Stimulated activated CD8-positive, alpha-beta memory T cell treated with anti-CD3 and anti-CD28 coated beads, Interleukin-2, amount 100 ng/mL, for 1 hour (primary cell): ENCODE measurements at places on chromosomes 2 and 18.

DNA sequence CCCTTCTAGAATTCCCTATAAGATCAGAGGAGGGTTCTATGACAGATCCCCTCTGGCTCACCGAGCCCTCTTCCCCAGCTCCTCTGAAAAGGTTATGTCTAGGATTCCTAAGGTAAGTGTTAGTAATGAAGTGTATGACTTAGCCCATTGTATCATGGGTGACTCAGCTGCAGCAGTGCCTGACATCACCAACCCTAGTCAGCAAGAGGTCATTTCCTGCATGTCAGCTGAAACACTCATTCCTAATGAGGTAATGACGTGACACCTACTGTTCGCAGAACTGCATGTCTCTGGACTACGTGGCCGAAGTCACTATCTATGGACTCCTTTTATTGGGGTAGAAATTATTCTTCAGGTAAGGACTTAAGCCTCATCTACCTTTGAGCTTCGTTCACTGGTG, 196.1 kb upstream of the MYT1L start:
- DNase-seq: no peak

DNA sequence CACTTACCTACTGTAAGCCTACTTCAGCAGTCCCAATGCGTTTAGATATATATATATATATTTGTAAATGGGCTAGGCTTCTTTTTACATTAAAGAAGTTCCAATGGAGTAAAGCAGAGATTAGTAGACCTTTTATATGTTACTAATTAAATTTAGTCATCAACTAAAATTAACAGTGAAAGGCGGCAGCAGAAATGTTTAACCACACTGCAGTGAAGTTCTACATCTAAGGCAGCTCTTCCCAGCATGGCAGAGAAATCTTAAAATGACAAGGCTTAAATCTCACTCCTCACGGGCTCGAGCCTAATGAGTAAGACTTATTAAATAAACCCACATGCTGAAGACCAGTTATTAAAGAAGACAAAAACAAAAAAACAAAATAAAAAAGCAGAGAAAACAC, 19.1 kb upstream of the KANSL1L start:
- DNase-seq: no peak

DNA sequence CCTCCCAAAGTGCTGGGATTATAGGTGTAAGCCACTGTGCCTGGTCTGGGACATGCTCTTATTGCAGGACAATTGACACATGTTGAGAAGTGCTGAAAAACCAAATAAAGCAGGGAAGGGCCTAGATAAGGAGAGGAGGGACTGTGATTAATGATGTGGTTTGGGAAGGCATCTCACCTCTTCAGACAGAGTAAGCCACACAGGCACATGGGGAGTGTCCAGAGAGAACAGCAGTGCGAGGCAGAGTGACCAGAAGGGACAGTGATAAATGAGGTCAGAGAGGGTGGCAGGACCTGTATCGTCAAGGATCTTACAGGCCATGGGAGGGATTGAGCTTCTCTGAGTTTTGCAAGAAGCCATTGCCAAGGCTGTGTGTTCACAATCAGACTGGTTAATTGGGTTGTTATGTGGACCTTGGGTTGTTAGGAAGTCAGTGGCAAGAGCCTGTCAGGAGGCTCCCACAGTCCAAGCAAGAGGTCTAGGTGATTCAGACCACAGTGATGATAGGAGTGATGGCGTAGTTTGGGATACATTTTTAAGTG, 58.5 kb downstream of the EIF5B start:
- DNase-seq: no peak

DNA sequence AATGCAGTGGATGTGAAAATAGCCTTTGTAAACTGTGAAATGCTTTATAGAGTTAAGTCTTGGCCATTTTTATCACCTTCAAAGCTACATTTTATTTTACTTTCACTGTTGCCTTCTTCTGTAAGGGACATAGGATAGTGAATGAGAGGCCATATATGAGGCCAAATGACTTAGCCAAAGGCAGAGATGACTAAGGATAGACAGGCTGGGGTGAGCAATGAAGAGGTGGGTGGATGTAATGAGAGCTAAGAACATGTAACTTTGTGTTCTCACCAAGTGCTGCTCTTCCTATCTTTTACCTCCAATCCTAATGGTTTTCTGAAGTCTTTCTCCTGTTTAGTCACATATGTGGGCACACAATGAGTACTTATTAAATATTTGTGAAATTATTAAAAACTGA, 101.9 kb downstream of the MBD5 start:
- DNase-seq: no peak

DNA sequence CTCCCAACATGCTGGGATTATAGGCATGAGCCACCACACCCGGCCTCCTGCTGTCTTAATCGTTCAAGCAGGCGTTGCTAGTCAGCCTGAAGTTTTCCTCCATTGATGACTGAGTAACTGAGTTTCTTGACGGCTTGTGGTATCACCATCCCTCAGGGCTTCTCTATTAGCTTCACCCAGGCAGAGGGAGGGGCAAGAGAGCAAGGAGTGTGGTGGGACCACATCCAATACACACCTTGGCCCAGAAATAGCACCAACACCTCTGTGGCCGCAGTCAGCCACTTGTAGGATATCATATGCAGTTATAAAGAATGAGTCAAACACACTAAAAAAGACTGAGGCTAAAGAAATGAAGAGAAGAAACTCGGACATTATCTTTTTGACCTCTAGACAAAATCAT, 1009.4 kb upstream of the CELF4 start:
- no peak for DNase-seq

DNA sequence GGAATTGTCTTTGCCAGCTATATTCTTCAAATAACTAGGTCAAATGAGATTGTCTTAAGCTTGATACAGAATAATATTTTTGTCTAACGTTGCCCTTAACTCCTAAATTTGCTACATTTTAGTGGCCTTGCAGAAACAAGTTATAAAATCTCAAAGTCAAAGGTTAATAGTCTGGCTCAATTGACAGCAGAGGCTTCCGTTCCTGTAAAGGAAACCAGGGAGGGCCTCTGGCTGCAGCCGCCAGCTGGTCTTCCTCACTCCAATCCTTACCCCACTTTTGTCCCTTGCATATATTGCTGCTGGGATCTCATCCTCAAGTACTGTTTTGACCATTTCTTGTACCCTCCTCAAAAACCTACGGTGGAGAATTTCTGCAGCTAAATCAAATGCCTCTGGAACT, 17.1 kb downstream of the CYB5A start:
- DNase-seq: no peak

DNA sequence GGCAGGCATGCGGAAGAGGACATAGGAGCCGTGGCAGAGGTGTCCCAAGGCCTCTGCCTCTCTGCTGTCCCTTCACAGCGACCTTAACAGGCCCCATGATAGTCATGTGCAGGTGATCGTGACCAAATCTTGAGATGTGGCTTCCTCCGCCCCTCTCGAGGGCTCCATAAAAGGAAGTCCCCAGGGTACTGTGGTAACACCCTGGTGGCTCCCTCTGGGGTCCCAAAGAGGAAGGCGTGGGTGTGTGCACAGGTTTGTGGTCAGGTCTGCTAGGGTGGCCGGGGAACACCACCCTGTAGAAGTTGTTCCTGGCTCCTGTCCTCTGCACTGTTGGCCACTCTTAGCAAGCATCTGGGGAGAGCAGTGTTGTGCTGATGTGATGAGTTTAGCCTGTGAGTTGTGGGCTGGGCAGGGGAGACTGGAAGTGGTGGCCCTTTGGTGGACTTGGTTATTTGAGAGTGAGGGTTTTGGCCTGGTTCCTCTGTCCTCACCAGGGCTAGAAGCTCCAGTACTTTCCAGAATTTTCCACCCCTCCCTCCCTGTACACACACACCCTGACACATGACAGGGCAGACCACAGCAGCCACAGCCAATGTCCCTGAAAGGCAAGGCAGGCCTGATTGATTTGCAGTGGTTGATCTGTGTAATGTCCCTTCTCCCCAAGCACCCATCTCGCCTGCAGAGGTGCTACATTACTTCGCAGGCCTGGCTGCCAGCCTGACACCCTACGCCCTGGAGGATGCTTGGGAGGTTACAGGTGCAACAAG, 68.9 kb upstream of the BOD1L2 start:
- DNase-seq: peak; percentile 4

GRCh38 chr2:101011152-101011551, 9.1 kb downstream of the RPL31 start:
- DNase-seq: no peak

- DNase-seq: no peak
These were observed 610.2 kb downstream of the ZEB2 start for GRCh38 chr2:143909577-143910353.

GRCh38 chr2:9288681-9289338, 82.2 kb downstream of the ASAP2 start:
- no peak for DNase-seq

DNA sequence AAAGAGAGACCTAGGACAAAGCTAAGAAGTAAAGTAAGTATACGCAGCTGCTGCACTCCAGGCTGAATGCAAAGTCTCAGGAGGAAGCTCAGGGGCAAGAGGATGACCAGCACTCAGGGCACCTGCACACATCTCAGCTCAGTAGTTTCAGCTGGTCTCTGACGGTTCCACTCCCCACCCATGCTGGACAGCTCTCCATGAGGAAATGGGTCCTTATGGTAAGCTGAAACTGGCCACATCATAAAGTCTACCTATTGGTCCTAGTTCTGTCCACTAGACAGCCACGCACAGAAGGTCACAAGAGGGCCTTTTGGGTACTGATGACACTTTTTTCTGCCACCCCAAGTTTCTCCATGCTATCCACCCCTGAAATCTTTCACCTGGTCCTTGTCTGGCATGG, 215.3 kb downstream of the TTC32 start:
- DNase-seq: no peak

GRCh38 chr18:13587477-13587876, 138.9 kb downstream of the FAM210A start:
- DNase-seq: no peak

DNA sequence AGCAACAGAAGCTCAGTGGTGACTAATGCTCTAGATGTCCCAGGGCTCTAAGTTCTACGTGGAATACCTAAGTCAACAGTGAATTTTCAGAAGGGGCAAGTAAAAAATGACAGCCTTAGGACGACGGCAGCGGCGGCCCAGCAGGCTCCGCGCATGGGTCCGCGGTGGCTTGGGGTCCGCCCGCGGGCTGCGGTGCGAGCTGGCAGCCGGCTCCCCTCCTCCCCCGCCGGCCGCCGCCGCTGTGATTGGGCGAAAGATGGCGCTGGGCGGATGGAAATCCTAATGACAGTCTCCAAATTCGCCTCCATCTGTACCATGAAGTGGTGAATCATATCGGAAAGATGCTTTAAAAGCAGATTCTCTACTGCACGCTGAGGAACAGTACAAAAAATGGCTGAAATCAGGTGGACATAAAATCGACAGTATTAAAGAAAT, 74.7 kb downstream of the HNRNPLL start:
- DNase-seq: no peak

- no peak for DNase-seq
These were observed 29.9 kb downstream of the MRPL19 start for GRCh38 chr2:75676464-75676863.

- DNase-seq: no peak
These were observed 66.3 kb upstream of the GLI2 start for GRCh38 chr2:120669121-120669952.

- no peak for DNase-seq
These were observed 373.3 kb downstream of the IRS1 start for GRCh38 chr2:226426292-226426736.

DNA sequence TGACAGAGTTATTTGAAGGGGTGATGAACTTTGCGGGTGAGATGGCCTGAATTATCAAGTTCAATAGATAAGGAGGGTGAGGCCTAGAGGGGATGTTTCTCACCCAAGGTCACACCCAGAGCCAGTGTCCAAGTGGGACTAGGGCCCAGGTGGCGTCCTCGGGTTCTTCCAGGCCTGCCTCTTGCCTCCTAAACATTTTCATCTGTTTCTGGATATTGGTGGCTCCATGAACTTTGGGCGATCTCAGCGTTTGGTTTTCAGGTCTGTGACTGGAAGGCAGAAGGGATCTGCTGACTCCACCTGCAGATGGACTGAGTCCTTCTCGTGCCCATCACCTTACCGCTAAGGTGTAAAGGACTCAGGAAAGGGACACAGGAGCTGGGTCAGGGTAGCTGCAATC, 137.3 kb downstream of the DDX1 start:
- no peak for DNase-seq

DNA sequence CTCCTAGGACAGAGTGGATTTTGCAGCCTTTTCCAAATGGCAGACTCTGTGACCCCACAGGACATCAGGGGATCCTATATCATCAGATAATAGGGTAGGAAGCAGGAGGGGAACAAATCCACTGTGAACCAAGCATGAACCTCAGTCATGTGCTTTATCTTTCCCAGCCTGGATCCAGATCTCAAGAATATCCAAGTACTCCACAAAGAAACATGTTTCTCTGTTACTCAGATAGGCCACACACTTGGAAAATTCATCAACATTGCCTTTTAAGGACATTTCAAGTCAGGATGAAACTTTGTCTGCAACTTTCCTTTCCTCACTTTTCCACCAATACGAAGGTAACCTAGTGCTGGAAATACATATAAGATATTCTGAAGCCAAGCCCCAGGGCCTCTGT, 85.8 kb downstream of the RDH14 start:
- no peak for DNase-seq

- no peak for DNase-seq
These were observed 49.6 kb upstream of the POU3F3 start for GRCh38 chr2:104804148-104804890.

DNA sequence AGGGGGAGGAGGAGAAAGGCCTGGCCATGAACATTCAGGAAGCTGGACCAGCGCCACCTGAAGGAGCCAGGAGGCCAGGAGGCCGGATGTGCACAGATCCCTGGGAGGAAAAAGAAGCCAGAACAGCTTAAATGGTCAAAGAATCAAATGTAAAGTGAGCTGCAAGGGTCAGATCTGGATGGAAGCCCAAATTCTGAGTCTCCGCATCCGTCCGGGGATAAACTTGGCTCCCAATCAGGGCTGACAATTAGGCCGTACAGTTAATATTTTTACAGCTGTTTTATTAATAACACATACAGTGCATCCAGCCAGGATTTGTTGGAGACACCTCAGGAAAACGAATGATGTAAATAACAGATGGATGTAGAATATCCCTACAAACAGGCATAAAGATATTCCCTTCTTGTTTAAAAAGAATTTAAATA, 495.1 kb upstream of the TCF4 start:
- DNase-seq: no peak

DNA sequence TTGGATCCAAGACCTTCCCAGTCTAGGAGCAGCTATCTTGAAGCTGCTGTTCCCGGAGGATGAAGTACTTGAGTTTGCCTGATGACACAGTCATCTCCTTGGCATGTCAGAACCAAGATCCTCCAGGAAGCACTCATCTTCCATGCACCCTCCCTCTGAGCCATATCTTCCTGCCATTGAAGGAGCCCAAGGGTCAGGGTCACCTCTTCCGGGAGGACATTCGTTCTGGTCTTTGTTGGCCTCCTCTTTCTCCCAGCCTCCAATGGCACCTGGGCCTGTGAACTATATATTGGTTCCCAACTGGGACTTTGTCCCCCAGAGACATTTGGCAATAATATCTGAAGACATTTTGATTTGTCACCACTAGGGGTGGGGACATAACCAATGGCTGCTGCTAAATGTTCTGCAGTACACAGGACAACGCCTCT, 4.2 kb upstream of the MYO7B start:
- DNase-seq: no peak

DNA sequence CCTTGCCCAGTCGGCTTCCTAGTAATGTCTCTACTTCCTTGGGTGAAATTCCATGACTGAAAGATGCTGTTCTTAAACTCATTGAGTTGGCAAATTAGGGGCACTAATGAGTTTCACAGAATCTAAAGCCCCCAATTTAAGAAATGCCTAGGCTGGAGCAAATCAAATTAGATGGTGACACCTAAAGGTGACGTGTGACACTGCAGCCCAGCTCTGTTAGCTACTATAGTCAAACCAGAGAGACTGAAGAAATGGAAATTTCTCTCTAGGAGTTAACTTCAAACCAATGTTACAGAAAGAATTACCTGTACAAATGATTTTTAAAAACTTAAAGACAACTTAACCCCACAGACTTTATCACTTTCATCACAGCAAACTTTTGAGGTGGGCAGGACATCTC, 37.2 kb downstream of the LCT start:
- DNase-seq: no peak
